ENCODE measurements at places on chromosomes 12 and 14.
A peak's percentile ranks its signal among the peaks of the same experiment; 100 is the strongest.

- DNase-seq: no peak
Measured at GRCh38 chr12:99066726-99067125, 421.6 kb downstream of the APAF1 start.

DNA sequence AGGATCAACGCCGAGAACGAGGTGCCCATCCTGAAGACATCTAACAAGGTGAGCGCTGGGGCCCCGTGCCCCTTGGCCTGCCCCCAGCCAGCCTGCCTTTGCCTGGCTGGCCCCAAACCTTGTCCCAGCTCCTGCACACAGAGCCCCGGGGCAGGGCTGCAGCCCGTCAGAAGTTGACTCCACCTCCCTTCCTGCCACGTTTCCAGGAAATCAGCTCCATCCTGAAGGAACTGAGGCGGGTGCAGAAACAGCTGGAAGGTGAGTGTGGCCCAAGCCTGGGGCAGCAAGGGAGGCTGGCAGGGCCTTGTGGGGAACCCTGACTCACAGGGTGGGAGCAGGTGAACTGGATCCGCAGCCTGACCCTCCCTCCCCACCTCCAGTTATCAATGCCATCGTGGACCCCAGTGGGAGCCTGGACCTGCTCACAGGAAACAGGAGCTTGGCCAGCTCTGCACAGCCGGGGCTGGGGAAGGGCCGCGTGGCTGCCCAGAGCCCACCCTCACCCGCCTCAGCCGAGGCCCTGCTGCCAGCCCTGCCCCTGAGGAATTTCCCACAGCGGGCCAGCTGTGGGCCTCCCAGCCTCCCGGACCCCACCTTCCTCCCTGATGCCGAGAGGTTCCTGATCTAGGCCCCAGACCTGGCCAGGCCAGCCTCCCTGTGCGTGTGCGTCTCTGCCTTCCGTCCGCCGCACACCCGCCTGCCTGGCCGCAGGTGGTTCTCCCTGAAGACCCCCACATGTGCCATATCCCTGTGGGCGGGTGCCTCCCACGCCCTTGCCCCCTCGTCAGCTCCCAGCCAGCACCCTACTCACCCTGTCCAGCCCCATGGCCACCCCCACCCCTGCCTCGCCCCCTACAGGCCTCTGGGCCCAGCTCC lies 29.5 kb downstream of the CEP170B start:
- no peak for DNase-seq

GRCh38 chr14:32404784-32405573 lies 75.9 kb downstream of the AKAP6 start:
- DNase-seq: no peak

DNA sequence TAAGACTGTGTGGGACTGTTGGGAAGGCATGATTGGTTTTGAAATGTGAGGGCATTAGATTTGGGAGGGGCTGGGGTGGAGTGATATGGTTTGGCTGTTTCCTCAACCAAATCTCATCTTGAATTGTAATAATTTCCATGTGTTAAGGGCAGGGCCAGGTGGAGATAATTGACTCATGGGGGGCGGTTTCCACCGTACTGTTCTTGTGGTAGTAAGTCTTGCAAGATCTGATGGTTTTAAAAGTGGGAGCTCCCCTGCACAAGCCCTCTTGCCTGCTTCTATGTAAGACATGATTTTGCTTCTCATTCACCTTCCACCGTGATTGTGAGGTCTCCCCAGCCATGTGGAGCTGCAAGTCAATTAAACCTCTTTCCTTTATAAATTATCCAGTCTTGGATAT lies 76.6 kb upstream of the PPFIA2 start:
- DNase-seq: no peak

DNA sequence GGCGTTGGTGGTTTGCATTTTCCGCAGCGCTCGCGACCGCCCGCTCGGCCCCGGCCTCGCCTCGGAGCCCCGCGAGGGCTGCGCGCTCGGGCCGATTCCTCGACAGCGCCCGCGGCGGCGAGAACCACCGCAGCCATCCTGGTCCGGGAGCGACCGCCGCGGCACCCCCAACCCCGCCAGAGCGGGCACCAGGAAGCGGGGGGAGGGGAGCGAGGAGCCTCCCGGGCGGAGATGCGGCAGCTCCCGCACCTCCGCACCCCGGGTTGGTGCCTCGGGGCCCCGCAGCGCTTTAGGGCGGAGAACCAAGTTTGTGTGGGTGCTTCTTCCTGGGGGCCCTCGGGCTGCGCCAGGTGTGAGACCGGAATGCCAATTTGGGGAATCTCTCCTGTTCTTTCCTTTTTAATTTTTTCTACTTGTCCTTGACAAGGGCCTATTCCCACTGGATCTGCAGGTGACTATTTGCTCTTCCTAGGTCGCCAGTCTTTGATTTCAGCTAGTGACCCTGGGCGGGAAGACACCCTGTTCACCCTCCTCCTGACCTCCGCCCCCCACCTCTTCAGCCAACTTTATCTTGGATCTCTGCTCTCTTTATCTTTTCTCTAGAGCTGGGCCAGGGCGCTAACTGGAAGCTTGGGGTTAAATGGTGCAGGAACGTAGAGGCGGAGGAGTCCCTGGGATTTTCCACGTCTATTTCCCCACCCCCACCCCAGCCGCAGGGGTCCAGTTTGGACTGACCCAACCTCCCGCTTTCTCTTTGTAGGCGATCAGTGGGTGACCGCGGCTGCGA lies at the start of gene SOCS2:
TSS of gene SOCS2 (plus strand) at position 751 of the 787 bp plus-strand sequence. CDS start 223 bp downstream, outside the sequence.
- DNase-seq: peak; percentile 66

DNA sequence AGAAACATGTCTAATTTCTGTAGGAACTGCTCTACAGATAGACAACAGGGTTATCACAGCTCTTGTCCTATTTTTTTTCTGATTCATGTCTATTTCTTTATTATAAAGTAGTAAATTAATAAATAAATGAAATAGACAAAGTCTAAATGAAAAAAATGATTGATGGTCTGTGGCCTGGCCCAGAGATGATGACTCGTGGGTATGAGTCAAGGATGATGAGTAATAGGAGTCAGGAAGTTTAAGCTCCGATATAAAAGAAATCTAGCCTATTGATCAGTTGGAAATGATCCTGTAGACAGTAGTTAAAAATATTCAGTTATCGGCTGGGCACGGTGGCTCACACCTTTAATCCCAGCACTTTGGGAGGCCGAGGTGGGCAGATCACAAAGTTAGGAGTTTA lies 90.6 kb upstream of the RTL1 start:
- DNase-seq: no peak

DNA sequence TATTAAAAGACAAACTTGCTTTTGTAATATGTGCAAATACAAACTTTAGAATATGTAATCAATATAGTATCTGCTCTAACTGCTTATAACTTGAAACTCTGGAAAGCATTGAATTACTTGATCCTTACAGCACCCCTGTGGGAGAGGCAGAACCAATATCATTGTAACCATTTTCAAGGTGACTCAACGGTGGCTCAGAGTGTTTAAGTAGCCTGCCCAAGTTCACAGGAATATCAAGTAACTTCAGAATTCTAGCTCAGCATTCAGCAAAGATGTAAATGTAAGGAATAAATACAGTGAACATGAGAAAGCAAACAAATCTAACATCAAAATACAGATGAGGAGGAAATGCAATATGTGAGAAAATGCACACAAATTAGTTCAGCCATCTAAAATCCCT lies 264.6 kb downstream of the NELL2 start:
- DNase-seq: no peak

- DNase-seq: peak; percentile 29
Measured at GRCh38 chr12:58443273-58443980, 476.9 kb downstream of the LRIG3 start.

DNA sequence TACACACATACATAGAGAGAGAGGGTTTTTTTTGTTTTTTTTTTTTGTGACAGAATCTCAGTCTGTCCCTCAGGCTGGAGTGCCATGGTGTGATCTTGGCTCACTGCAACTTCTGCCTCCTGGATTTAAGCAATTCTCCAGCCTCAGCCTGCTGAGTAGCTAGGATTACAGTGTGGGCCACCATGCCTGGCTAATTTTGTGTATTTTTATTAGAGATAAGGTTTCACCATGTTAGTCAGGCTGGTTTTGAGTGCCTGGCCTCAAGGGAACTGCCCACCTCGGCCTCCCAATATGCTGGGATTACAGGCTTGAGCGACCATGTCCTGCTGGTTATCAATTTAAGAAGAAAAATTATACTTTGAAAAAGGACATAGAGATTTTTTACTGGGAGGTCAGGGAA lies 710.6 kb downstream of the SLC6A15 start:
- DNase-seq: no peak

- DNase-seq: no peak
Measured at GRCh38 chr12:63905544-63905943, 61.0 kb downstream of the SRGAP1 start.

- no peak for DNase-seq
Measured at GRCh38 chr14:103930051-103930604, 1.9 kb downstream of the TDRD9 start.

GRCh38 chr12:84150201-84150600 lies 762.4 kb downstream of the SLC6A15 start:
- DNase-seq: no peak

GRCh38 chr14:64753374-64753773 lies 49.1 kb downstream of the PLEKHG3 start:
- DNase-seq: no peak

DNA sequence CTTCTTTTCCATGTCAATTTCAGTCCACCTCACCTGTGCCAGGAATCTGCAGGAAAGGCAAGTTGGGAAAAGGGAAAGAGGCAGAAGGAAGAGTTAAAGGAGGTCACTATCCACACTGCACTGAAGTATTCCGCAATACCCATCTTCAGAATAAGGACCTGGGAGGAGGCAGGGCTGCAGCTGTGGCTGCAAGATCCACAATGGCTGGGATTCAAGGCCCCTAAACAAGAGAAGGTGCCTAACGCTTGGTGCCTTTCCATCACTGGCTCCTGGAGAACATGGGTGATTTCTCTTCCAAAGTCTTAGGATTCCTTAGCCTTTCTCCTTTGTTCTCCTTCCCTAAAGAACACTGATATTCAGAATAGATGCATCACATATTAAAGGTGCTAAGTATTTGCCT lies 204.0 kb downstream of the GRIN2B start:
- DNase-seq: peak; percentile 15

DNA sequence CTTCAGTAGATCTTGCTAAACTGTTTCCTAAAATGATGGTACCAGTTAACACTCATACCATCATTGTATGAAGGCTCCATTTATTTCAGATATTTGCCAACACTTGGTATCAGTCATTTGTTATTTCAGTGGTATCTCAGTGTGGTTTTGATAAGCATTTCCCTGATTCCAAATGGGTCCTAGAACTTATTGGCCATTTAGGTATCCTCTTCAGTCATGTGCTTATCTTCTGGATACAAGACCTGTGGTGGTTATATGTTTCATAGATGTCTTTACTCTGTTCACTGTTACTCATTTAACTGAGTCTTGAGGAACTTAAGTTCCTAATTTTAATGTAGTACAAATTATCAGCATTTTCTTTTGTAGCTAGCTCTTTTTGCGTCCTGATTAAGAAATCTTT lies 13.5 kb downstream of the SINHCAF start:
- DNase-seq: no peak

GRCh38 chr12:31363831-31364230 lies 37.9 kb upstream of the SINHCAF start:
- no peak for DNase-seq

DNA sequence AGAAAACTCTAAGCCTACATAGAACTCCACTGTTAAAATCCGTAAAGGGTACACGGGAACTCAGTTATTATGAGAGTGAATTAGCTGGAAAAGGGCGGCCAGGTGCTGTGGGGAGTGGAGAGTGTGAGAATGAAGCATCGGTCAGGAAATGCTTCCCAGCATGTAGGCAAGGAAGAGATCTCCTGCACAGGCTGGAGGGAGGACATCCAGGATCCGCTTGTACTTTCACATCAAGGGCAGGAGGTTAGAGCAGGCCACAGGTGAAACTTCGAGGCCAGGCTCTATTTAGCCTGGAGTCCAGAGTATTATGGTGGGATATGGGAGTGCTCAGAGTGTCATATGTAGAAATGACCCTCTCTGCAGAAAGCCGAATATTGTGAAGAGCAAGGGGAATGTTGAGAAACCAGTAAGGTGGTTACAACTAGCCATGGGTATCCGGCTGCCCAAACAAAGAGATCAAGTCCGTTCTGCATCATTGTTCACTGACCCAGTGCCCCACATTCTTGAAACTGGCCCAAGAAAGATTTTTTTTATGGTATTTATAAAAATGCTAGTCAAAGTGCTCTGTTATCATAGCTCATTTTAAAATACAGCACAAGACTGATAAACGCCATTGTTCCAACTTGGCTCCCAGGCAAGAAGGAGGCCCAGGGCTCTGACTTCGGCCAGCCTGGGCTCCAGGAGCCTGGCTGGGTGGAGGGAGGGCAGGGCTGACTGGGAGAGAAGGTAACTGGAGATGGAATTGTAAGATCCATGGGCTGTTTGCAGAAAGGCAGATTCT lies 79.4 kb upstream of the HIF1A start:
- DNase-seq: no peak

DNA sequence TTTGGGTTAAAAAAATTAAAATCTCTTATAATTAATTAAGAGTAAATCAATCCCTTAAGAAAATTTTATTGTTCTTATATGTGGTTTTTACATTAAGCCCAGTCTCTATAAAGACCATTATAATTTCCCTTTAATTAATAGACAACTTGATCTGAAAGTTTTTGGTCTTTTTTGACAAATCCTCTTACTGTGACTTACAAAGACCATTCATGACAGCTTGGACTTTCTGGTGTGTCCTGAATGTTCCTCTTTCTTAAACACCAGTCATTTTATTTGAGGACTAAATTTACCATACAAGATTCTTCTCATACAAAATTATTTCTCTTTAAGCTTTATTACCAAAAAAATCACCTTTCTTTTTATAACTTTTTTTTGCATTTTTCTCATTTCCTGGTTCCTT lies 368.3 kb downstream of the ADGRD1 start:
- no peak for DNase-seq

DNA sequence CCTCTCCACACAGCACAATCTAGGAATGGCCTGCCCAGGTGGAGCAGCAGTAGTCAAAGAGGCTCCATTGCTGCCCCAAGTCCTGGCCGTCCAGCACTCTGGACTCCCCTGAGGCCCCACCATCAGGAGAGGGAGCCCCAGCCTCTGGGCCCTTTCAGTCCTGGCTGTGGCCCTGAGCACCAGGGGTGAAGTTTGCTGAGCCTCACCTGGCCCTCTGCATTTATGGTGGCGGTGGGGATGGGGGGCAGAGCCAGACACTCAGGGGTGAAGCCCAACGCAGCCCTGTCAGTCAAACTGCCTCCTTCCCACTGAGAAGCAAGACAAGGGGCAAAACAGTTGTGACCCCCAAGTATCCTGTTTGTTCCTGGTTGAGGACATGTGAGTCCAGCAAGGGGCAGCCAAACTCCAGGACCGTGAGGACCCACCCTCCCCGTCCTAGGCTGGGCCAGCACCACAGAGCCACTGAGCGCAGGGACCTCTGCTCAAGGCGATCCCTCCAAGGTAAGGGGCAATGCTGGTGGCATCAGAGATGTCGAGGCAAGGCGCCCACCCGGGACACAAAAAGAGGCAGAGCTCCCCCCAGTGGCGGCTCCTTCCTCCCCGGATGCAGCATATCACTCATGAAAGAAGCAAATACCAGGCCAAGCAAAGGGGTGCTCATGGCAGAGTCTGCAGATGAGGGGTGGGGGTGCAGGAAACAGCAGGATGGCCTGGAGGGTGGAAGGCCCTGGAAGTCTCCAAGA lies 4.8 kb upstream of the AMN start:
- DNase-seq: peak; percentile 84

All from WTC11 (cell line).